ENCODE measurements at places on chromosomes 16 and 17. TPM values are rescaled to one million over a fixed set of nuclear protein-coding genes. Genes with fewer than 3 reads are reported as not detected.
A peak's percentile ranks its signal among the peaks of the same experiment; 100 is the strongest.

- DNase-seq: no peak
Measured at GRCh38 chr17:13200671-13201070, 182.8 kb upstream of the ELAC2 start.

DNA sequence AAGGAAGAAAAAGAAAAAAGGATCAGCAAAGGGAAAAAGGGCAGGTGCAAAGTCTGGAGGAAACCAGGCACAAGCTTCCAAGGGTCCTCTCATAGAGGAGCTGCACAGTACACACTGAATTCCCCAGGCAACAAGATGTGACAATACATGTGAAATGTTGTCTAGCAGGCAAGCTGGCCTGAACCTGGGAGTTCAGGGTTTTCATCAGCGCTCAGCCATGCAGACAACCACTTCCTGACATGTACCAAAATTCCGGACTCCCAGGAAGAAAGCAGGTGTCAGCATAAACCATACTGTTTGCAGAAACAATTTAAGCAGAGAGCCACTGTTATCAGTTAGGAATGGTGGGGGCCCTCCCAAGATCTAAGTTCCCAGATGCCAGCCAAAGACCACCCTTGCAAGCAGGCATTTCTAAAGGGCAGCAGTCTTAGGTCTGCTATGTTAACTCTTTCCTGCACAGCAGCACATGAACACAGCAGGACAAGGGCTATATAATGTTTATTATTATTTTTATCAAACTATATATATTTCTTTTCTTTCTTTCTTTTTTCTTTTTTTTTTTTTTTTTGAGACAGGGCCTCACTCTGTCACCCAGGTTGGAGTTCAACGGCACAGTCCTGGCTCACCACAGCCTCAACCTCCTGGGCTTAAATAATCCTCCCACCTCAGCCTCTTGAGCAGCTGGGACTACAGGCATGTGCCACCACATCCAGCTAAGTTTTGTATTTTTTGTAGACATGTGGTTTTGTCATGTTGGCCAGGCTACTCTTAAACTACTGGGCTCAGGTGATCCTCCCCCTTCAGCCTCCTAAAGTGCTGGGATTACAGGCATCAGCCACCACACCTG lies 10.1 kb downstream of the TK2 start:
- DNase-seq: no peak

GRCh38 chr17:11598274-11599221 lies at the start of gene DNAH9:
Gene DNAH9 (plus strand): TSS chr17:11598470. CDS start chr17:11598499, 29 bp downstream.
- DNase-seq: peak; percentile 99

DNA sequence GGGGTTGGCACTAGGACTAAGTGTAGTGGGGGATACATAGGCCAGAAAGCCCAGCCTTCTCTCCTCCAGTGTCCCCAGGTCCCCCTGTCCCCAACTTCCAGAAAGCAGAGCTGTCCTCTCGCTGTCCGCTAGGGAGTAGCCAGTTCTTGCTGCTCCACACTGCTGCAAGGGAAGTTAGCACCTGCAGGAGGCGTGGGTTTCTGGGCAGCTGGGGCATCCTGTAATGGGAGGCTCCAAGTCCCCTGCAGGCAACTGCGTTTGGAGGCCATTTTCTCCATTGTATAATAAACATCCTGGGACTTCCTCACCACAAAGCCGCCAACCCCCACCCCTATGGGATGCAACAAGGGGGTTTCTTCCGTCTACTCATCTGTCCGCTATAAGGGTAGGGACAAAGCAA lies 1.7 kb downstream of the RPRML start:
- DNase-seq: no peak

DNA sequence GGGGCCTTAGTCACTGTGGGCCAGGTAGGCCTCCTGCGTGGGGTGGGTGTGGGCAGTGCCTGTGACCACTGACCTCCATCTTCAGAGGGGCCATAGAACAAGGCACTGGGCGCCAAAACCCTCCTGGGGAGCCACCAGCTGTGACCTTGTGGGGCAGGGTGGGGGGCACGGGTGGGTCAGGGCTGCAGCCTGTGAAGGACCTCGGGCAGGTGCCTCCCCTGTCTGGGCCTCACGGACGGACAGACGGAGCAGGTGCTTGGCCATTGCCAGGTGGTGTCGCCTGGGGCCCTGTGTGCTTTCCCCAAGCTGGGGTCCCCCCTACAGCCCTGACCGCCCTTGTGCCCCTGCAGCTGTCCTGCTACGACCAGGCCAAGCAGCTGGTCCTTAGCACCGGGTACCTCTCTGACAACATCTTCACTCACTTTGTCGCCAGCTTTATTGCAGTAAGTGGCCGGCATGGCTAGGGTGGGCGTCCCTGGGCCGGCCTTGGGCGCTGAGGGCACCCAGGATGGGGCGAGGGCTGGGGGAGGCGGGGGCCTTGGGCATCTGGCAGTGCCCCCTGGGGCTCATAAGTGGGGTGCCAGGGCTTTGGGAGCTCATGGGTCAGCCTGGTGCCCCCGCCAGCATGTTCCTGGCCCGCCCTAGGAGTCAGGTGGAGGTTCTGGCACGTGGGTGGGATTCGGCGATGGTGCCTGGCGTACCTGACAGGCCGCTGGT lies 5.1 kb downstream of the SLC25A10 start:
- no peak for DNase-seq

GRCh38 chr17:50219939-50220465 lies 18.6 kb upstream of the COL1A1 start:
- DNase-seq: no peak

- no peak for DNase-seq
Measured at GRCh38 chr17:78132084-78132676, 1.6 kb downstream of the TMC8 start.

GRCh38 chr17:81427173-81428120 lies 32.2 kb downstream of the BAHCC1 start:
- DNase-seq: no peak

- DNase-seq: no peak
Measured at GRCh38 chr17:81259058-81259605, 20.0 kb downstream of the NDUFAF8 start.

DNA sequence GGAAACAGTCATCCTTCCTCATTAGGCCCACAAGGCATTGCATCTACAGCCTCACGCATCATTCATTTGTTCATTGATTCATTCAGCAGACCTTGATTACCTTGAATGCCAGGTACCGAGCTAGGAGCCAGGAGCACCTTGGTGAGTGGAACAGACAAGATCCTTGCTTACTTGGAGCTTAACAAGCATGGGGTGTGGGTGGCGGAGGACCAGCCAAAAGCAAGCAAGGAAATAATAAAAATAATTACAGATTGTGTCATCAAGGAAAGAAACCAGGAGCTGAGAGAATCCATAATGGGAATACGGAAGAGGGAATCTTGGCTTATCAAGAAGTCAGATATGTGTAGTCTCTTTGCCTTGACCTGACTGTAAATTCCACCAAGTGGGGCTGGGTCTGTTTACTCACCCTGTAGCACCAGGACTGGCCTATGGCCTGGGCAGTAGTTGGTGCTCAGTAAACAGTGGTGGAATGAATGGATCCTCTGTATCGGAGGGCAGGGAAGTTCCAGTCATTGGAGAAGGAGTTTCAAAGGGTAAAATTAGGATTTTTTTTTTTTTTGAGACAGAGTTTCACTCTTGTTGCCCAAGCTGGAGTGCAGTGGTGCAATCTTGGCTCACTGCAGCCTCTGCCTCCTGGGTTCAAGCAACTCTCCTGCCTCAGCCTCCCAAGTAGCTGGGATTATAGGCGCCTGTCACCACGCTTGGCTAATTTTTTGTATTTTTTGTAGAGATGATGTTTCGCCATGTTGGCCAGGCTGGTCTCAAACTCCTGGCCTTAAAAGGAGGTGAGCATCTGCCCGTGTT lies 157.7 kb downstream of the MSI2 start:
- DNase-seq: no peak

DNA sequence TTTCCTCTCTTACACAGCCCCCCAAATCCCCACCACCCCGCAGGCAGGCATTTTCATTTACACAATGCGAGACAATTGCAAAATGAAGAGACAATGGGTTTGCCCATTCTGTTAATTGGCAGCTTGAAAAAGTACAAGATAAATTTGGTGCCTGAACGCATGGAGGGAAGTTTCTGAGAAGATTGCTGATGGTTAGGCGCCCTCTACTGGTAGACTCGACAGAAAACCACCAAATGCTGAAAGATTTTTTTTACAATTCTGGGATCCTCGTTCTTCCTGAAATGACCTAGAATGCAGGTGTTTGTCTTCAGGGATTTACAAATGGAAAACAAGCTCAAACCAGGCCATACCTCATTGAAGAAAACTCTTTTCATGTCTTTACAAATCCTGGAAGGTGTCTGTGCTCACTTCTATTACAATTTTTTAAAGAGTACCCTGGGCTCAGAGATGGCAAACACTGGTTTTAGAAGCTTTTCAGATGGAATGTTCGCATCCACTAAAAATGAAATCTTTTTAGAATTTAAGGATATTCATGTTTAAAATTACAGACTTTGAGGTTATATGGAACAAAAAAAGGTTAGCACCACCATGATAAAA lies 338.5 kb downstream of the PMP22 start:
- DNase-seq: no peak

DNA sequence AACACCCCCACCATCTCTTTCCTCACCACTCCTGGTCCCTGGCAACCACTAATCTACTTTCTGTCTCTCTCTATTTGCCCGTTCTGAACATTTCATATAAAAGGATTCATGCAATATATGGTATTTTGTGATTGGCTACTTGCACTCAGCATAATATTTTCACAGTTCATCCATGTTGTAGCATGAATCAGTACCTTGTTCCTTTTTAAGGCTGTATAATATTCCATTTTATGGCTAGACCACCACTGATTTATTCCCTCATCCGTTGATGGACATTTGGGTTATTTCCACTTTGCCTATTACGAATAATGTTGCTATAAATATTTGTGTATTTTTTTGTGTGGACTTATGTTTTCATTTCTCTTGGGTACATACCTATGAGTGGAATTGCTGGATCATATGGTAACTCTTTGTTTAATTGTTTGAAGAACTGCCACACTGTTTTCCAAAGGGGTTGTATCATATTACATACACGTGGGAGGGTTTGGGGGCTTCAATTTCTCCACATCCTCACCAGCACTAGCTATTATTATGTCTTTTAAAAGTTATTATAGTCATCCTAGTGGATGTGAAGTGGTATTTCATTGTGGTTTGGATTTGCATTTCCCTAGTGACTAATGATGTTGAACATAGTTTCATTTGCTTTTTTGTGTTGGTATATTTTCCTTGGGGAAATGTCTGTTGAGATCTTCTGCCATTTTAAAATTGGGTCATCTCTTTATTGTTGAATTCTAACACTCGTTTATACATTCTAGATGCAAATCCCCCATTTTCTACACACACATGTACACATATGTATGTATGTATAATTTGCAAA lies 26.3 kb downstream of the SEC14L5 start:
- DNase-seq: no peak

DNA sequence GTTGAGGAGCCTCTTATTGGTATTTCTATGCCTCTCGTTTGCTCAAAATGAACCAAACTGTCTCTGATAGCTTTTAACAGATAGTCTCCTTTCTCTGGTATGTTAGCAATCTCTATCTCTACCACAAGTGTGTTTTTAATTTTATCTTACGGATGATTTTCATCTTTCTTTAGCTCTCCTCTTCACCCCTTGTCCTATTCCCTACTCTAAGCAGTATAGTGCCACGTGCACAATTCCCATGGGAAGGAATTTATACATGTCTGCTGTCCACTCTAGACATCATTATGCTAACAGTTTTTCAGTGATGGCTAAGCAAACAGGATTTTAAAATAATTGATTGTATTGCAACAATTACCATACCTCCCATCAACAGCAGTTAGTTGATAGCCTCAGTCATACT lies 177.3 kb downstream of the CYB561 start:
- no peak for DNase-seq

GRCh38 chr16:78271981-78272380 lies 172.5 kb downstream of the WWOX start:
- DNase-seq: no peak

- DNase-seq: no peak
Measured at GRCh38 chr17:1110862-1111598, 68.8 kb downstream of the ABR start.

GRCh38 chr16:67907397-67908180 lies 14.5 kb downstream of the PSKH1 start:
- DNase-seq: no peak

GRCh38 chr17:65531256-65532100 lies 30.0 kb downstream of the AXIN2 start:
- DNase-seq: peak; percentile 88

DNA sequence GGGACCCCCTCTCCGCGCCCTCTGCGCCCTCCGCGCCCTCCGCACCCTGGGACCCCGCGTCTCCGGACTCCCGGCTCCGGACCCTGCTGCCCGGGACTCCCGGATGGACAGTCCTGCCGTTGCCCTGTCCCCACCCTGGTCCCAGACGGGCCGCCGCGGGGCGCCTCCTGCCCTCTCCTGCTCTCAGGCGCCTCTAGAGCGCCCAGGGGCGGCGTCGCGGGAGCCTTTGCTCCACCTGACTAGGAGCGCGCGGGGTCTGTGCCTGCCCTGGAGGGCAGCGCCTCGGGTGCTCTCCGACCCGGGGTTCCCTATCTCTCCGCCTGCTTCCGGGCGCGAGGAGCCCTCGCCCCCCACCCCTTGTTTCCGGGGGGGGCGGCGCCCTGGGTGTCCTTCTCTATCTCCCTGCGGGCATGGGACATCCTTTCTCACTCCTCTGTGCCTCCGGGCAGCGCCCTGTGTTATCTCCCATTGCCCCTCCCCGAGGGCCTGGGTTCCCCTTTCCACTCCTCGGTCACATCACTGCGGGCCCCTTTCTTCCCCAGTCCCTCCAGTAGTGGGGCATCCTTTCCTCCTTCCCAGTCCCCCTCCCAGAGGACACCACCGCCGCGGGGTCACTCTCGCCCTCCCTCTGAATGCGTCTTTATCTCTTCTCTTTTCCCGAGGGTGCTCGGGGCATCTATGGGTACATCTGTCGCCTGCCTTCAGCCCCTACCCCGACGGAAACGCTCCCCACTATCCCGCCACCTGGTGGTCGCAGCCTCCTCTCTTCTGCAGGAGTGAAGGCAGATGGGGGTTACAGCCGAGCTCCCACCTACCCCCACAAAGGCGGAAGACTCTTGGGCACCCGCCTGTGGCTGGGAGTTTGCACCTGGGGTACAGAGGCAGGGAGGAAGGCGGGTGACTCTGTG lies 875 bp downstream of the PRKCB start:
- DNase-seq: no peak

DNA sequence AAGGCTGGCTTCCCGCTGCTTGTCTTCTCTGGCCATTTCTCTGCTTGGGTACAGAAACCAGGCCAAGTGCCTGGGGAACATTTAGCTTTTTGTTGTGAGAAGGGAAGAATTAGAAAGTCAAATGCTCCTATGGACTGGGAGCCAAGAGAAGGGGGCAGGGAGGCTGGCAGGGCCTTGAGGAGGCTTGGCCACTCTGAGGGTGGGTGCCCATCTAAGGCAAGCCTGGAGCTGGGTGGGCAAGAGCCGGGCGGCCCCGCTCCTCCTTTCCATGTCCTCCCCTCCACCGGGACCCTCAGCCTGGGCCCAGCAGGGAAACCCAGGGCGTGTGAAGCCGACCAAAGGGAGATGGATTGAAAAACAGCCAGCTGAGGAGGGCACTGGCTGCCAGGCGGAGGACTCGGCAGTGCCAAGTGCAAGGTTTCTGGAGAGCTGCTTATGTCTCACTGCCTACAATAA lies 69.4 kb downstream of the NTN1 start:
- DNase-seq: no peak

SHBG gene
- total RNA-seq: 0.69 TPM

OR1F1 gene
- not detected for total RNA-seq

ABCC6 gene
- total RNA-seq: 0.12 TPM

FASN gene
- 58.3 TPM for total RNA-seq

CCL3 gene
- total RNA-seq: 3.1 TPM

SLC6A2 gene
- total RNA-seq: not detected

SPIRE2 gene
- total RNA-seq: 28.7 TPM

RNF112 gene
- total RNA-seq: 1.5 TPM

CCL7 gene
- total RNA-seq: not detected

PPP1R1B gene
- 5.2 TPM for total RNA-seq

KRTAP3-2 gene
- total RNA-seq: not detected

MYH8 gene
- not detected for total RNA-seq

CHST6 gene
- total RNA-seq: 0.18 TPM

GPR139 gene
- total RNA-seq: not detected

CCNF gene
- 2.0 TPM for total RNA-seq
